ENCODE measurements at places on chromosomes 16 and 17. TPM values are rescaled to one million over a fixed set of nuclear protein-coding genes. Genes with fewer than 3 reads are reported as not detected.

GRCh38 chr17:2181206-2181896 lies 122.2 kb downstream of the SMG6 start:
- DNase-seq: no peak

GRCh38 chr17:62619417-62620155 lies 7.9 kb upstream of the MRC2 start:
- no peak for DNase-seq

- no peak for DNase-seq
Observed at GRCh38 chr17:6623941-6624340, 16.6 kb downstream of the KIAA0753 start.

The TTLL6 gene
- total RNA-seq: 2.7 TPM

The KRT15 gene
- total RNA-seq: 9.0 TPM

GRCh38 chr17:21394265-21394664 lies 18.1 kb downstream of the KCNJ12 start:
- no peak for DNase-seq

- no peak for DNase-seq
Observed at GRCh38 chr16:10642964-10643363, 51.8 kb downstream of the TEKT5 start.

DNA sequence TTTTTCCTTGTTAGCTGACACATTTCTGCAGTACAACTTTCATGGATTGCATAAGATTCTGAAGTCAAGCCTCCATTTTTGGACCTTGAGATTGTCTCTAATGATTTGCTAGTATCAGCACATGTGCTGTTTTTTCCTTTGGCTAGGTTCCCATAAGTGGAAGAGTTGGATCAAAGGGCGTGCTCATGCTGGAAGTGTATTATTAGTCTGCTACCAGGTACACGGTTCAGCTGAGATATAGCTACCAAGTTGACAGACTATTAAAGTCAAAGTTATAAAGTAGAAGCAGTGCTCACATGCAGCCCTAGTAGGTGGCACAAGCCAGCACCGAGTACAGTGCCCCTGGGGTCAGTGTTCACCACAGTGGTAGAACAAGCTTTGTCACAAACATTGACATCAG lies 3.2 kb downstream of the FAHD1 start:
- no peak for DNase-seq

GRCh38 chr17:70976447-70976846 lies 807.1 kb downstream of the KCNJ2 start:
- no peak for DNase-seq

The XAF1 gene
- 129 TPM for total RNA-seq

The DRC7 gene
- 4.3 TPM for total RNA-seq

DNA sequence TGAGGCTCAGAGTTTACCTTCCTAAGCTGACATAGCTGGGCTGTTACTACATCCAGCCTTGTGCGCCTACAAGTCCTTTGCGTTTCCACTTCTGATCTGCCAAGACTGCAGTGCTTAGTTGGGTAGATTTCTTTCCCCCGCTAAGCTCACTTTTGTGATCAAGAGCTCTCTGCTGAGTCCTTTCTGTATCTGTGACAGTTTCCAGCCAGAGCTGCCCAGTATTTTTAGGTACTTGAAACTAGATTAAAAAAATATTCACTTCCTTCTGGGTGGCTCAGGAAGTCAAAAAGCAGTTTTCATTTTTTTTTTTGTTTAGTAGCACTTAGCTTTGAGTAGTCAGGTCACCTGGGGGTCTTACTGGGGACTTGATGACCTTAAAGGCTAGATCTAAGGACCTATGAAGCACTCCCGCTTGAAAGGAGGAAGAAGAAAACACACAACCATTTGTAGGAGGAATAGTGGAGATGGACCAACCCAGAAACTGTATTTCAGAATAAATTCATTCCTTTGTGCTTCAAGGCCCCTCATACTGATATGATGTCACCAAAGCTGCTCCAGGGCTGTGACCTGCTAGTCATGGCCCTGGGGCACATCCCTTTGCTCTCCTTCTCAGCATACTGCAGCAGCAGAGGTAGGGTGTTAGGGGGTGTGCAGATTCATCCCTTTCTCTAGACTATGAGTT lies 75.6 kb upstream of the HNF1B start:
- no peak for DNase-seq

The SOST gene
- not detected for total RNA-seq

The CRYM gene
- 9.3 TPM for total RNA-seq

- peak; percentile 65 for DNase-seq
Observed at GRCh38 chr17:5234645-5235576, at the start of gene SCIMP. SCIMP (minus strand) TSS chr17:5234860; CDS start chr17:5234755, 105 bp downstream.

- peak; percentile 70 for DNase-seq
Observed at GRCh38 chr16:87076950-87077749, 240.0 kb downstream of the C16orf95 start.

- no peak for DNase-seq
Observed at GRCh38 chr16:11126399-11127054, 129.5 kb downstream of the SOCS1 start.

The MYH13 gene
- total RNA-seq: not detected

DNA sequence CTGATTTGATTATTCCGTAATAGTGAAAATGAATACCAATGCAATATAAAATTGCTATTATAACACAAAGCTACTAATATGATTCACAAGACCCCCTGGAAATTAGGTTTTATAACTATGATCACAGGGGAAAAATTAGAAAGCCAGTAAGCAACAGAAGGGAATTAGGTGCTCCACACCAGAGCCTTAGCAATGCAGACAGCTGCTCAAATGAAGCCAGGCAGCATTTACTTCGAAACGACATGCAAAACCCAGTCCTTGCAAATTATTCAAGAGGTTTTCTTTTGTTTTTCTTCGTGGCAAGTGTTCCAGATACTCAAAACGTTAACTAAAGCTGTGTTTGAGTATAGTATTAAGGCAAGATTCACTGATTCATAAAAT lies 47.9 kb downstream of the TOX3 start:
- no peak for DNase-seq

- DNase-seq: no peak
Observed at GRCh38 chr17:55420067-55420775, 1.4 kb downstream of the MMD start.

DNA sequence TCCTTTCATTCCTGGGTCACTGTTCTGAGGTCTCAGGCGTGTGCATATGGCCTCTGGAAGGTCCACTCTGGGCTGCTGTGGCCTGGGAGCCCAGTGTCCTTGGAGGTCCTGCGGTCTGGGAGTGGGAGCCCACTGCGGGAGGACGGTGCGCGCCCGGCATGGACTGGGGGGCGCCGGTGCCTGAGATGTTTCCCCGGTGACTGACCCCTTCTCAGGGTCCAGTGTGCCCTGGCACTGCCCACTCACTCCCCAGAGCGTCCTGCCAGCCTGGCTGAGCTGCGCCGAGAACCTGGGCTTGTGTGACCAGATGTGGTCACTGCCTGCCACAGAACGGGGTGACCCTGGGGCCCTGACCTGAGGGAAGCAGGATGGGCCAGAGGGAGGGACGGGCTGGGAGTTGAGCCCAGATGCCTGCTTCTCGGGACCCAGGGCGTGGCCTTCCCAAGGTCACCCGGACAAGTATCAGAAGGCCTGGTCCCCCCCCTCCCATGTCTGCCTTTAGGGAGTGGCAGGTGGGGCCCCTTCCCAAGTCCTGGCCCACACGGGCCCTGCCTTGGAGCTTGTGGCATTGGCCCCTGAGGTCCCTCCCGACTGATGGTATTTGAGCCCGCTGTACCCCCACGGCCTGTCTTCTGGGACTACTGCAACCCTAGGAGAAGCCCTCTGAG lies 1.1 kb upstream of the RHBDL1 start:
- DNase-seq: no peak

DNA sequence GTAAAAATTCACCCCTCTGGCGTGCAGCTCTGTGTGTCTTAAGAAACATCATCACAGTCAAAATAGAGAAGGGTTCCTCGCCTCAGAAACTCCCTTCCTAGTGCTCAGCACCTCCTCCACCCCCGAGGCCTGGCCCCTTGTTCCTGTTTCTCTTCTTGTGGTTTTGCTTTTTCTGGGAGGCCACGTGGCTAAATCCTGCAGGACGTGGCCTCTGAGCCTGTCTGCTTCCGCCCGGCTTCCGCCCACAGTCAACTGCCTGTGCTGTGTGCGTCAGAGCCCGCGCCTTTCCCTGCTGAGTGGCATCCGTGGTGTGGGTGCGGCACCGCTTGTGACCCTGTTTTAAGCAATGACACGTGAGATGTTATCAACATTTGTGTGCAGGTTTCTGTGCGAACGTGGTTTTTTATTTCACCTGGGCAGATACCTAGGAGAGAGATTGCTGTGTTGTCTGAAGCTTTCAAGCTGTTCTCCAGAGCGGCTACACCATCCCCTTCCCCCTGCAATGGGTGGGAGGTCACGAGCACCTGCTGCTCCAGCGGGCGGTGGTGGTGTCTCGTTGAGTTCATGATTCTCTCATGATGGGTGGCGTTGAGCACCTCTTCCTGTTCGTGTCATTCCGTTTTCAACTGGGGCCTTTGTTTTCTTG lies 21.7 kb downstream of the ACSF3 start:
- DNase-seq: peak; percentile 92

The NPIPA3 gene
- total RNA-seq: 1.4 TPM

DNA sequence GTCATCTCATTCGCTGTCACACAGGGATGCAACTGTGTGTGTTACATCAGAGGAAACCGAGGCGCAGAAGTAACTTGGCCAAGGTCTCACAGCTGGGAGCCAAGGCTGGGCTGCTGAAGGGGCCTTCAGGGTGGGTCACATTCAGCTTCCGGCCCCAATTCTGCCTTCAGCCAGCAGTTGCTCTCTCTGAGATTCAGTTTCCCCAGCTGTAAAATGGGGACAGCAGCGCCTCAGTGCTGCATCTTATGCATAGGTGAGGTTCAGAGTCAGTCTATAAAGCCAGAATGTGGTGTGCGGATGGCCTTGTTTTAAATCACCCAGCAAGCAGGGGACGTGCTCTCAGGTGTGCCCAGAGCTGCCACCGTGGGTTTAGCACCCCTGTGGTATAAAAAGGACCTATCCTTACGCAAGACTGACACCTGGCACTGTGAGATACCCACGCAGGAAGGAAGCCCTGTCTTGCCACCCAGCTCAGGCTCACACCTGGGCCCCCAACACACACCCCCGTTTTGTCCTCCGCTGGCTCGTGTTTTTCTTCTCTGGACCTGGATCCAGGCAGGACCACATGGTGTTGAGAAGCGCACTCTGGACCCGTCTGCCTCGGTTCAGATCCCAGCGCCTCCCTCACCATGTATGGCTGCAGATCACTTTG lies 94.6 kb upstream of the GSE1 start:
- no peak for DNase-seq

DNA sequence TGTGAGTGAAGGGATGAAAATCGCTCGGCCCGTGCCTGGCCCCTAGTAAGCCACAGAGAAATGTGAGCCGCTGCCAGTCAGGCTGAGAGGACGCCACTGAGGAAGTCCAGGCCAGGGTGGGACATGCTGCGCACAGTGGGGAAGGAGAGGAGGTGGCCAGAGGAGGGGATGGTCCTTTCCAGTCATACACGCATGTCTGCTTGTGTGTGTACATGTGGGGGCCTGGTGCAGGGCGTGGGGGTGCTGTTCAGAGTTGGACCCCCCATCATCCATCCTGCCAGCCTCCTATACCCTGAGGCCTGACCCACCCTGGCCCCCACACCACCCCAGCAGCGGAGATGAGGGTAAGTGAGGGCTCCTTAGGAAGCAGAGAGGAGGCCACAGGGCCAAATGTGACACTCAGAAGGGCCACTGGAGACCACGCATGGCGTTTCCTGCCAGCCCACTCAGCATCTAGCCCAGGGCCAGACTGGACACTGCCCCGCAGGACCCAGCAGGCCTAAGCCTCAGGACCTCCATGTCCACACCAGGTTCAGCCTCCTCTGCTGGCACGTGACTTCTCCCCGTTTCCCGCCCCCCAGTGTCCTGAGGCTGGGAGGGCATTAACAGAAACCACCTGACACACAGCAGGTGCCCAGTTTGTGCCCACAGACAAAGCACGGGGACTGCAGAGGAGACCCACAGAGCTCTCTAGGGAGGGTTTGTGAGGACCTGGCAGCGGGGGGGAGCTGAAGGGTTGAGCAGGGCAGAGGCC lies 7.0 kb downstream of the DOC2A start:
- DNase-seq: no peak

DNA sequence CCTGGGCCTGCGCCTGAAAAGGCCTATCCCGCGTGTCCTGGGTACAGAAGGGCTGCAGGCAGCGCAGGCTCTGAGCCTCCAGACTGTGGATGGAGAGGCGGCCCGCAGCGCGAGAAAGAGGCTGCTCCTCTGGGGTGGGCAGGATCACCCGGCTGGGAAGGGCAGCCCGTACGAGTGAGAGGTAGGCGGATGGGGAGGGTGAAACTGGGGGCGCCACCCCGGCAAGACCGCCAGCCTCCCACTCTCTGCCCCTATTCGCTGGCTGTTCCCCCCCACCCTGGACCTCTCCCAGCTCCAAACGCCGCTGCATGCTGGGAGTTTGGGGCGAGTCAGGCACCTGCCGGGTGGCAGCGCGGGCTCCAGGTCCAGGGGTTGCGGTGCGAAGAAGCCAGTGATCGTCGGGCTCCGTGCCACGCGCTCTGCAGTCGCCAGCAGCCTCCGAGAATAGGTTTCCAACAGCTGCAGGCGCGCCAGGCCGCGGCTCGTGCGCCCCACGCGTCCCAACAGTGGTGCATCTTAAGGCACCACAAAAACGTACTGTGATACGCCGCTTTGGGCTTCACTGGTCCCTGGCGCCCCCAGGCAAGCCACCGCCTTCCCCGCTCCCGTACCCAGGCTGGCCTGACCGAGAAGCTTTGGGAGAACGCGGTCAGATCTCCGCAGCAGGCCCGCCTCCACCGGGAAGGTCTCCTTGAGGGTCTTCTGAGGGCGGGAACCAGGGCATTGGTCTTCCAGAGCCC lies 1.1 kb downstream of the NOXO1 start:
- no peak for DNase-seq

- no peak for DNase-seq
Observed at GRCh38 chr16:19424478-19424877, 6.8 kb downstream of the TMC5 start.

GRCh38 chr16:57314161-57314785 lies 29.8 kb upstream of the PLLP start:
- DNase-seq: no peak

The TMC7 gene
- total RNA-seq: 3.3 TPM

The TMEM220 gene
- total RNA-seq: 10.8 TPM

DNA sequence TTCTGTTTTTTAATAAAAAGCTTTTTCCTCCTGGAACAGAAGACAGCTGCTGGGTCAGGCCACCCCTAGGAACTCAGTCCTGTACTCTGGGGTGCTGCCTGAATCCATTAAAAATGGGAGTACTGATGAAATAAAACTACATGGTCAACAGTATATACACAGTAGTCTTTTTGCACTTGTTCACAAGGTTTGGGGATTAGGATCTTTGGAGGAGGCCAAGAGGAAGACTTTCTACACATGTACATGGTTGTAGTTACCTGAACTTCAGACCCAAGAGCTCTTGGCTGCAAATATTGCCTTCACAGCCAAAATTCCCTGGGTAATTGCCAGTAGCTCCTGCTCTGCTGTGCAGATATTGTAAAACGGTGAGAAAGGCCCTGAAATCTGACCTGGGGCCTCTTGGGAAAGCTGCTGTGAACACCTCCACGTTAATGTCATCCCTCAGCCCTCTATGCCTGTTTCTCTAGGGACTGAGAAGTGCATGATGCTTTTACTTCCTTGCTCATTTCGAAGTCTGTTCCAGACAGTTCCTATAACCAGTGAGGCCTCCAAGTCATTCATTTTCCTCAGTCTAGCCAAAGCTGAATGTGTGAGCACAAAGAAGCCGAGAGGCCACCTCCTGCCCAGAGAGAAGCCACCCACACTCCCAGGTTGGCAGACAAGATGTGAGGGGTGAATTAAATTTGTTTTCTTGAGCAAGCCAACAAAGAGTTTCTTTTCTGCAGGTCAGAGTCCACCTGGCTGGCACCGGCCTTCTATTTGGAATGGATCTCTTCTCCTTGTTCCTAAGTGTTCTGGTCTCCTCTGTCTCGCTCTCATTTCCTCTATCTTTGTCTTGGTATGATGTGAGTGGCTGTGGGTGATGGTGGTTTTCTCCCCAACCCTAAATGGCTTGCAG lies 15.9 kb downstream of the ANKRD40 start:
- no peak for DNase-seq
